Fibroblast of mammary gland (primary cell): ENCODE measurements at places on chromosomes 6 and 20.

DNA sequence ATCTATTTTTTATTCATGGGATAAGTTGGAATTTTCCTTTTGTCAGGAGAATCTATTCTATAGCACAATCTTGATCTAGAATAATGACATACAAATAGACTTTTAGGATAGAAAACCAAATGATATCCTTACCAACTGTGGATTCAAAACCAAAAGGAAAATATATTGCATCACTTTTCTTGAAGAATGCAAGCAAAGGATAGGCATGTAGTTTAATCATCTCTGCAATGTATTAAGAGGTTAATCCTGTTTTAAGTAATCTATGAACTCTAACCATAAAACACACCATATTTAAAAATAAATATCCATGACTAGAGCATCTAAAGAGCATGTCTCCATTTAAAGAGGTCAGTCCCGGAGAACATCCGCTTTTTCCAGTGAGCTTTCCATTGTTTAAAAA, 106.7 kb upstream of the CNKSR3 start:
- DNase-seq: no peak

- no peak for DNase-seq
These were observed 348.2 kb downstream of the TFAP2B start for GRCh38 chr6:51166914-51167313.

- no peak for DNase-seq
These were observed 16.9 kb downstream of the C20orf203 start for GRCh38 chr20:32656827-32657226.

- peak; percentile 57 for DNase-seq
These were observed 19.7 kb upstream of the TLDC2 start for GRCh38 chr20:36856195-36856594.

GRCh38 chr20:53606364-53606985, 12.8 kb upstream of the ZNF217 start:
- peak; percentile 92 for DNase-seq

DNA sequence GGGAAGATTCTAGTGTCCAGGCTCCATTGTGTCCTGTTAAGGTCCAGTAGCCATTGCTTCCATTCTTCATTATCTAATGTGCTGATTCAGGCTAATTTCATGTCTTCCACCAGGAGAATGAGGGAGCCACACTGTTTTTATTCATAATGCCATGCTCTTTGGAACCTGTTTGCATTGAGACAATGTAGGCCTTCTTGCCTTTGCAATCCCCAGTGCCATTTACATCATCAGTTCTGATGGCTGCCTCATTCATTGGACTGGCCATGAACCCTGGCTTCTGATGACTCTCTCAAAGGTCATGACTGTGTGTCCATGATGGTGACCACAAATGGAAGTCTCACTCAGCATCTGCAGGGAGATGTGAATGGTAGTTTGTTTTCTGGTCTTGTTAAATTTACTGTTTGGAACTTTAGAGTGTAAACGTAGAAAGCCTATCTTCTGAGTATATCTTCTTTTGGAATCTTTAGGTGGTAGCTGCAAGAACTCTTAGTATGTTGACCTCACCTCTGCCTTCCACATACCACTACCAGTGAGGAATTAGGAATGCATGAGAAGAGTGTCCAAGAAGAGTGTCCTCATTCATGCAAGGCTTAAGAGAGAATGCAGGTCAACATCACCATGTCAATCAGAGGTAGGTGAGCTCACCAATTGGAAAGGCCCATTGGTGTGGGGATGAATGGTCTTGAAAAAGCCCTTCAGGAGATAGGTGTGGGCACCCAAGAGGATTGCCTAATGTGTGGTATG, 42.9 kb upstream of the ZFP64 start:
- peak; percentile 1 for DNase-seq
